ENCODE measurements at places on chromosomes 3 and 15.

- DNase-seq = no peak
These were observed 59.4 kb upstream of the CD47 start for GRCh38 chr3:108150200-108150599.

GRCh38 chr3:151537726-151538125 lies 76.9 kb upstream of the IGSF10 start:
- no peak for DNase-seq

DNA sequence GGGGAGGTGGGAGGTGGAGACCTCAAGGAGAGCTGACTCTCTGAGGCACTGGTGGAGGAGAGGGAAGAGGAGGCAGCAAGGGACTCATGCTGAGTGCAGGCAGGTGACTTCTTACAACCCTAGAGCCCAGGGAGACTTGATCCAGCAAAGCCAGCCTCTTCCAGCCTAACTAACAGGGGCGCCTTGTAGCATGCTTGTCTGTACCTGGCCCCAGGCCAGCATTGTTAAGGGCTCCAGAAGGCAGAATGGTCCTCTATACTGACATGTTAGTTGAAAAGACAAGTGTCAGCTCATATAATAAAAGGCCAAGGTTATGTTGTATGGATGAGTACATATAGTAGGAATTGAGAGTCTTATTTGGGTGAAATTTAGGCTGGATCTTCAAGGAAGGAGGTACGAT lies 65.4 kb downstream of the CHDH start:
- DNase-seq = no peak

DNA sequence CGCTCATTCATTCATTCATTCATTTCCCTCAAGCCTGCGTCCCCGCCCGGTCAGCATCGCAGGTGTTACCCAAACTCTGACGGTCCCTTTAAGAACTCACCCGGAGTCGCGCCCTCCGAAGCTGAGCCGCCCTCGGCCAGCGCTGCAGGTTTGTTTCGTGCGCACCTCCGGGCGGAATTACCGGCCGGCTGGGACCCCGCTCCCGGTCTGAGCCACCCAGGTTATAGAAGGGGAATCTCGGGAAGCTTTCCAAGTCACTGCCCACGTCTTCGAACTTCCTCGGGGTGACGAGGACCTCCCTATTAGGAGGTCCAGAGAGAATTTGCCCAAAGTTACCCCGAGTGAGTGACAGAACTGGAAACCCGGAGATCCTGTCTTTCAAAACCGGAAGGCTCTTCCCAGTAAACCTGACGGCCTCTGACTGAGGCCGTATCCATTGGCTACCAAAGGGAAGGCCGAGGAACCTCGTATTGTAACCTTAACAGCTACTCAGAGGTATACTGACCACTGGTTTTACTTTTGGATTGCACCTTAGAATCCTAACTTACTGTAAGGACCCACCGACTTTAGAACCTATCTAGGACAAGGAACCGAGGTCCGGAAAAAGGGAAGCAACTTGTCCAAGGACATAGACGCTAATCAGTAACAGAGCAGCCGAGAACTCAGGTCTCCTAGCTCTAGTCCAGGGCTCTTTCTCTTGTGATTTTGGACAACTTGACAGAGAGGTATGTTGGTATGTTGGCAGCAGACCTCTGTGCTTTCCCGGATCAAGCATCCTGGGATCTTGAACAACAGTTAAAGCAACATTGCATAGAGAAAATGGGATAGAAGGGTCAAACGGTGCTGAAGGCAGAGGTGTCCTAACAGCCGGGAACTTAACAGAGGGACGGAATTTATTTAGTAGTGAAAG lies 788 bp upstream of the DLG1 start:
- no peak for DNase-seq

- no peak for DNase-seq
These were observed 121.6 kb downstream of the TFDP2 start for GRCh38 chr3:142027735-142028134.

All from C1 segment of cervical spinal cord (tissue), 14 donors.